ENCODE measurements at places on chromosomes 12 and 14.
A peak's percentile ranks its signal among the peaks of the same experiment; 100 is the strongest.

DNA sequence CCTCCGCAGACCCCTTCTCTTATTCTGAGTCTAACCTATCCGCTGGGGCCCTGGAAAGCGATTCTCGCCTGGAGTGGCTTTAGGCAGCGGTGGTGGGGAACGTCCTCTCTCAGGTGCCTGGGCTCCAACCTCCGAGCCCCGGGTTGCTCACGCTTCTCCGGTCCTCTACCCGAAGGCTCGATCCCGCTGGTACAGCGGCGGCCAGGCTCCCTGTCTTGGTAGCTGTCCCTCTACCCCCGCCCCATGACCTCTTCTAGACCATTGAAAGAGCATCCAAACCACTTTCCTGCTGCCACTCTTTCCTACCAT, 505 bp upstream of the HEBP1 start:
- DNase-seq, result no peak

DNA sequence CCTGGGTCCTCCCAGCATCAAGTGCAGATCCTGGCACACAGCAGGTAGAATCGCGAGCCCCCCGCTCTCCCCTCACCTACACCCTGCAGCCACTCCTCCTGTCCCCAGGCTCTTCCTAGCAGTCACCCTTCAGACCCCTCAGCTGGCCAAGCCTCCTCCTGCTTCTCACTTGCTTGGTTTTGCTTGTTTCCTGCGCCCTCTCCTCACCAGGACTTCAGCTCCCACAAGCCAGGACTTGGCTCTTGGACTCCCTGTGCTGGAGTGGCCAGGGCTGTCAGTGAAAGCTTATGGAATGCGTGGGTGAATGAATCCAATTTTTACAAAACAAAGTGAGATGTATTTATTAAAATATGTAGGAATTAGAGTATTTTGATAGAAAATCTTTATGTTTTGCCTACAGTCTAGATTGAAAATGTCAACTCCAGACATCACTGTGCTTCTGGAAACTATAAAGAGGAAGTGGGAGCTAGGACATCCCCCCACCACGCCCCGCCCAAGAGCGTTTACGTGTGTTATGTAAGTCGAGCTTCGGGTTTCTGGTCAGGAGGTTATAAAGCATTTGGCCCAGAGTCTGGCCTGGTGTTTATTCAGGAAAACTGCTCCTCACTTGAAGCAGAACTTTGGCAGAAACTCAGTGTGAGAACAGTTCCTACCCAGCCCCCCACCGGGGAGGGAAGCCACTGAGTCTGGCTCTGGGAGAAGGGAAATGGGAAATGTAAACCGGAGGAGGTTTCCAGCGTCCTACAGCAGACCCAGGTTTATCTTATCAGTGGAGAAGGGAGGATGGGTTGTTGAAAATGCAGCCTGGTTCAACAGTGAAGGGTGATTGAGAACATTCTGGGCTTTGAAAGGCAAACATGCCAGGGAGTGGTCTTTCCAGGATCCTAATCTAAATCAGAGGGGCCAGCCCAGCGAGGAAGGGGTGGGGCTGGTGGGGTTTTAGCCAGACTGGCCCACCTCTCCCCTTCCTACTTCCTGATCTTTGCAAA, 8.8 kb downstream of the ALDH2 start:
- DNase-seq, result no peak

DNA sequence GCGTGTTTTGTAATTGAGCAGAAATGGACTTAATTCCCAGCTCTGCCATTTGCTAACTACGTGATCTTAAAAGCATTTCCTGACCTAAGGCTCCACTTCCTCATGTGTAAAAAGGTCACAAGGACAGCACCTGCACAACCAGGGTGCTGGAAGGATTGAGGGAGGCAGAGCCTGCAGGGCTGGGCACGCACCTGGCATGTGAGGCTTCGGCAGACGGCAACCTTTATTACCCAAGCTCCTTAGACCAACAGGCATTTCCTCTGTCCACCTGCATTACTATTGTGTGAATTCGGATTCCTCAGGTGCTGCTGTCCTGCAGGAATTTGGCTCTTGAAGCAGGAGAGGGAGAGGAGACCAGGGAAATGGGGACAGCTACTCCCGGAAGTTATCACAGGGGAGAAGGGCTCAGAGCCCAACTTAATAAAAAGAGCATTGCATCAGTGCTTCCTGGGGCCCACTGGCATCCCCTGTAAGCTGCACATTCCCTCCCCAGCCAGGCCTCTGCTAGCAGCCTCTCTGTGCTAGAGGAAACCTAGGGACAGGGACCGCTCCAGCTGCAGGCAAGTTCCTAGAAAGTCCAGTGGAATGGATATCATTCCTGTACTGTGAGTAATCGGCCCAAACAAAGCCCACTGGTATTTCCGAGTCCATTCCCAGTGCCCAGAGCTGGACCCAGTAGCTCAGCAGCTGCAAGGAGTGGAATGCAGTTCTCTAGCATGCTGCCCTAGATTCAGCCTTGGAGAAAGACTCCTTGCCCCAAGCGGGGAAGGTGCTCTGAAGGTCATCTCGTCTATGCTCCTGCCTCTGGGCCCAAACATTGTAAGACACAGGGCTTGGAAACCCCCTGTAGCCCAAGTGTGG, 157.1 kb upstream of the CCND2 start:
- DNase-seq, result no peak

- no peak for DNase-seq
These were observed 221.7 kb upstream of the GRIP1 start for GRCh38 chr12:66900616-66901015.

DNA sequence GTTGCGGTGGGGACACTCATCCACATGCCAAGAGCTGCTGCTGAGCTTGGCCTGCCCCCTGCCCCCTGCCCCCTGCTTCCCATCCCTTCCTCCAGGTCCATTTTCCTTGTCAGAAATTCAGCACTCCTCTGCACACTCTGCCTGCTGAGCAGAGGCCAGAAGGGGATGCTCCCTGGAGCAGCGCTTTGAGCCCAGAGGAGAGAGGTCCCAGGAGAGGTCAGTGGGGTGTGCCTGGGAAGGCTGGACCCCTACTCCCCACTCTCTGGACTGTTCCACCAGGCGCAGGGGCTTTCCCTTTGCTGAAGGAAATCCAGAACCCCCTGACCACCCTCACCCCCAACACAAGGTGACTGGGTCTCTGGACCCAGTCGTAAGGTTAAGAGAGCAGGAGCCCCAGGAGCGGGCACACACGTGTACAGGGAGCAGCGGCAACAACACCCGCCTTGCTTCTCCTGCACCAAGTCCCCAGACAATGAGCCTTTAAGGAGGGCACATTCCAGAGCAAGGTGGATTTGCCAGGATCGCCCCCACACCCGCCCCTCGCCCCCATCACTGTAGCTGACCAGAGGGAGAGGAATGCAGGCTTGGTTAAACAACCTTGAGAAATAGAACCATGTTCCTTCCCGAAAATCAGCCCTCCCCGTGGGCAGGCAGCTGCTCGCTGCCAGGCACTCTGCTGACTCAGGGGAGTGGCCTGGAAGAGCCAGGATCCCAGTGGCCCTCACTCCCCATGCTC, 30.7 kb downstream of the ISCA2 start:
- no peak for DNase-seq

- no peak for DNase-seq
These were observed 191.4 kb downstream of the PLCZ1 start for GRCh38 chr12:18546399-18546798.

GRCh38 chr12:108572166-108572790, 9.9 kb downstream of the ISCU start:
- DNase-seq, result no peak

DNA sequence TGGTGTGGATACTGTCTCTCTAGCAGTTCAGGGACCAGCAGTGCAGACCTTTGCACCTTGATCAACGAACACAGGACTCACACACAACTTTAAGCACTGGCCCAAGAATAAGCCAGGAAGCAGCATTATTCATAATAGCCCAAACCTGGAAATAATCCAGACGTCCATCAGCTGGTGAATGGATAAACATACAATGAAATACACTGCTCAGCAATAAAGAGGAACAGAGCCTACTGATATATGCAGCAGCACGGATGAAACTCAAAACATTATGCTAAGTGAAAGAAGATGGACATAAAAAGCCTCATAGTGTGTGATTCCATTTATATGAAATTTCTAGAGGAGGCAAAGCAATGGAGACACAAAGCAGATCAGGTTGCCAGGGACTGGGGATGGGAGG, 303.9 kb upstream of the FKBP4 start:
- DNase-seq, result no peak

GRCh38 chr12:50734409-50735263, 29.3 kb upstream of the ATF1 start:
- DNase-seq, result no peak

- DNase-seq, result no peak
These were observed 172.9 kb downstream of the CEP128 start for GRCh38 chr14:80768646-80769045.

DNA sequence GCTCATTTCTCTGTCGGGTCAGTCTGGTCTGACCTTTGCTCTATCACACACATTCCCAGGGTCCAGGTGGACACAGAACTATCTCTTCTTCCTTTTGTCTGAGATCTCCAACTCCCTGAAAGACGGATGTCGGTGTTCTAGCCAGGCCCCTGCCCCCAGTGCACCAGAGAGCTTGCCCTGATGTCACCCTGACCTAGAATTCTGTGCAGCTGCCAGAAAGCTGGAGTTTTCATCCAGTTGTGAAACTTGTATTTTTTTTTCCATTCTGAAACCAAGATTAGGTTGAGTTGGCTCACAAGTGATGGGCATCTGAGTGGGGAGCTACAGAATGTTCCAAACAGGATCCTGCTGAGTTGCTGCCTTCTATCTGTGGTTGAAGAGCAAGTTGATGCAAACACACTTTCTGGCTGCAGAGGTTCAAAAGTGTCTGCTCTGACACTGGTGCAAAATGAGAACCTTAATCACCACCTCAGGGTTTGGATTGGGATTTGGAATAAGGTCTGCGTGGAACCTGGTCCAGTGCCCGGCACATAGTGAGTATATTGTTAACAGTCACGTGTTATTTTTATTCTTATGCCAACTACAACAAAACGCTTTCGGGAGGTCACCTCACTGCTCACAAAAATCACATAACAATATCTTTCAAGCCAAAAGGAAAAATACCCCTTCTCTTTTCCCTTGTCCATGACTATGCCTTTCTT, 211.5 kb downstream of the SLC15A4 start:
- no peak for DNase-seq

- no peak for DNase-seq
These were observed 12.7 kb upstream of the SLC2A3 start for GRCh38 chr12:7948589-7949260.

GRCh38 chr12:103924761-103925641, 5.2 kb upstream of the HSP90B1 start:
- peak; percentile 30 for DNase-seq

GRCh38 chr12:93447555-93448290, 6.0 kb upstream of the UBE2N start:
- no peak for DNase-seq

- no peak for DNase-seq
These were observed 2.1 kb upstream of the INHBE start for GRCh38 chr12:57452937-57453509.

- no peak for DNase-seq
These were observed 33.8 kb downstream of the APPL2 start for GRCh38 chr12:105202202-105202601.

DNA sequence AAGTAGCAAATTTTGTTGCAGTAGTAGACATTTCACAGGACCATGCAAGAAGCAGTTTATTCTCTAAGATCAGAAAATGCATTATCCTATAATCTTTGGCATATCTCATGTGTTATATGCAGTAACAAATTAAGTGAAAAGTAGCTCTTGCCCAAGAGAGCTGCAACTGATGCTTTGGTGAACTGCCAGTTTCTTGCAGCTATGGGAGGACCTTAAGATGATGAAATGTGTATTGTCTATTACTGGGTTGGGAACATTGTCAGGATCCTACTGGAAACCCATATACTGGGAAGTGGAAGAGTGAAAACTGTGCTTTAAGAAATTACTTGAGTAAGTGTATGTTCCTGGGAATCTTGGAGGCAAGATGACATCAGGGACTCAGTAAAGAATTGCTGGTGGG, 238.8 kb downstream of the DACT1 start:
- DNase-seq, result no peak

DNA sequence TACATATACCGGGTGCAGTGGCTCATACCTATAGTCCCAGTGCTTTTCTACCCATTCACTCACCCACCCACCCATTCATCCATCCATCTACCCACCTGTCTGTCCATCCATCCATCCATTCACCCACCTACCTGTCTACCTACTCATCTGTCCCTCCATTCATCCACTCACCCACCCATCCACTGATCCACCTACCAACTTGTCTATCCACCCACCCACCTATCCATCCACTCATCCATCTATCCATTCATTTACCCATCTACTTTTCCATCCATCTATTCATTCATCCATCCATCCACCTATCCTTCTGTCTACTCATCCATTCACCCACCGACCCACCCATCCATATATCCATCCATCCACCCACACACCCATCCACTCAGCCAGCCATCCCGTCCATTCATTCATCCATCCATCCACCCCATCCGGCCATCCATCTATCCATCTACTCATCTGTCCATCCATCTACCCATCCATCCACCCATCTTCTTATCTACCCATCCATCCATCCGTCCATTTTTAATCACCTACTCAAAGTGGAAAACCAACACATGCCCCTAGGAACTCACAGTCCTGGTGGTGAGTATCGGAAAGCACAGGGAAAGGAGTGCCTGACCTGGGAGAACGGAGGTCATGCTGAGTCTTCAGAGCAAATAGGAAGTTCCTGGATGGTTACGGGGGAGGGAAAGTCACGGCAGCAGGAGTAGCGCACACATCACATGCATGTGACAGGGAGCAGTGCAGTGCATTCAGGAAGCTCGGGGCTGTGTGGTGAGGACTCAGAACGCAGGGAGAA, 20.0 kb downstream of the DDX51 start:
- DNase-seq, result no peak

DNA sequence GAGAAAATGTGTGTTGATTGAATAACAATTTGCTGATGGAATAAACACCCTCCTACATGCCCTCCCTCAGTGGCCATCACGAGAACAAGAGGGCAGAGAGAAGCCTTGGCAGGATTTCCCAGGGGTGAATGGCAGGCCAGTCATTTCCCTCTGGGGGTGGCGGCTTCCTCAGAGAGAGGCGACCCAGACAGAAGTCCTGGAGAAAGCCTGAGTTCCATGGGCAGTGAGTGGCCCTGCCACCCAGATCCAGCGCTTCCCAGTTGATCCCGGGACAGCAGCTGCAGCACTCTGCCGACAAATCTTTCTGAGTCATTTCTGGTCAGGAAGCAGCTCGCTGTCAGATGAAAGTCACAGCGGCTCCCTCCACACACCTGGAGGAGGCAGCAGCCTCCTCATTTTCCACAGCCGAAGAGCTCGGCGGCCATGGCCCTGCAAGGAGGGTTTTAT, 123.0 kb downstream of the SCARB1 start:
- no peak for DNase-seq
